NCI-H2081 treated with DMSO at 0.1 percent for 48 hours (cell line): ENCODE measurements at places on chromosomes 3 and 15.

DNA sequence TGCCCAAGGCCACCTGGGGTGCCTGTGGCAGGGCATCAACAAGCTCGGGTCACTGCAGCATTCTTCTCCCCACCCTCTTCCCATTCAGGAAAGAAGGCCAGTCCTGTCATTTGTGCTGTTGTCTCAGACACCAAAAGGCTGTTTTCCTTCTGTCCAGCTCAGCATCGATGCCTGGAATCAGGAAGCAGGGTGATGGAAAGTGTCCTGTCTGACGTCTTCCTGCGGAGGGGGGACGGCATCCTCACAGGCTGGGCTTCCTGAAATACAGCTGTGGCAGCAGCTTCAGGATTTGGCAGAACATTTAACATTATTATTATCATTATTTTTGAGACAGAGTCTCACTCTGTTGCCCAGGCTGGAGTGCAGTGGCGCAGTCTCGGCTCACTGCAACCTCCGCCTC is 33.0 kb upstream of the ANKDD1A start:
- no peak for DNase-seq

GRCh38 chr3:134709561-134710312 is 58.9 kb upstream of the KY start:
- no peak for DNase-seq

- no peak for DNase-seq
Observed at GRCh38 chr3:110900576-110900975, 171.0 kb upstream of the NECTIN3 start.

DNA sequence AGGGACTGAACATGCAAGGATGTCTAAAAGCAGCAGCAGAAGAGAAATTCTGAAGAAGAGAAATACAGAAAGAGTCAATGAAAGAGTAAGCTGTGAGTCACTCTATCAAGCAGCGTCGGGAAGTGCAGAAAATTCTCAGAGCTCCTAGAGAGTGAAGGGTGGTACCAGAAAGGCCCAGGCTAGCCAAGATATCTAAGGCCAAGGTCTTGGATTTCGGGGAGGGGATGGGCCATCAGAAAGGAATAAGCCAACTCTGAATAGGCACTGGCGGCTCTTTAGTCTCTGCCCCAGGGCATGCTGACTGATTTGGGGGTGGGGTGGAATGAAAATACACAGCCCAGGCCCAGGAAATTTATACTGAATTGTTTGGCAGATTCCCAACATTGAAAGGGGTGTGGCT is 70.8 kb downstream of the GPR156 start:
- DNase-seq = no peak

- no peak for DNase-seq
Observed at GRCh38 chr15:96037584-96037983, 292.9 kb upstream of the NR2F2 start.

- no peak for DNase-seq
Observed at GRCh38 chr3:100106531-100107141, 7.7 kb downstream of the FILIP1L start.

GRCh38 chr15:101329867-101330380 is 34.9 kb upstream of the SNRPA1 start:
- DNase-seq = no peak

DNA sequence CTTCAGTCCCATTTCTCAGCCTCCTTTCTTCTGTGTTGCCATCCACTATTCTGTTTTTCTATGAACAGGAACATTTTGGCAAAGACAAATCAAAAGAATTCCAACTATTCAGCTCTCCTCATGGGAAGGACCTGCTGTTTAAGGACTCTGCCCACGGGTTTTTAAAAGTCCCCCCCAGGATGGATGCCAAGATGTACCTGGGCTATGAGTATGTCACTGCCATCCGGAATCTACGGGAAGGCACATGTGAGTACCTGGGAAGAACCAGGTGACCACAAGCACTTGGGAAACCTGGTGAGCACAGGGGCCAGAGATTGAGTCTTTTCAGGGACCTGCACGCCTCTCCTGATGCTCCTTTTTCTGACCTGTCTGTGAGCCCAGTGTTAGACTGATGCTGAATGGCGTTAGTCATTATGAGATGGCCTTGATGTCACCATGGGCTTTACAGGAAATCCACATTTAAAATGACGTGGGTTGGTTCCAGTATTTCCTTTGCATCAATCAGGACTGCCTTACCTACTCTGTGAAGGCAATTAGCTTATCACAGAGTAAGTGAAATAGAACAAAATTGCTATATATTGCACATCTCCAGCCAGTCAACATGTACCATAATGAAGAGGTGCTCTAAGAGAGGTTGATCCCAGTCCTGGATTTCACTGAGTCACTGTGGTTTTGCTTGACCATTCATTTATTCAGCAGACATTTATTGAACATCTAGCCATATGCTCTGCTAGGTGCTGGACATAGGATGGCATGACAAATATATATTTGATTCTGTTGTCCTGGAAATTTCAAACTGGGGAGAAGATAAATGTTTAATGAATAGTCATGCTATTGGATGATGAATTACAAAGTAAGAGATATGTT is 11.7 kb downstream of the TF start:
- no peak for DNase-seq

GRCh38 chr3:49701388-49702077 is 12.2 kb downstream of the RNF123 start:
- no peak for DNase-seq

- no peak for DNase-seq
Observed at GRCh38 chr15:38084289-38084688, 149.8 kb downstream of the TMCO5A start.

DNA sequence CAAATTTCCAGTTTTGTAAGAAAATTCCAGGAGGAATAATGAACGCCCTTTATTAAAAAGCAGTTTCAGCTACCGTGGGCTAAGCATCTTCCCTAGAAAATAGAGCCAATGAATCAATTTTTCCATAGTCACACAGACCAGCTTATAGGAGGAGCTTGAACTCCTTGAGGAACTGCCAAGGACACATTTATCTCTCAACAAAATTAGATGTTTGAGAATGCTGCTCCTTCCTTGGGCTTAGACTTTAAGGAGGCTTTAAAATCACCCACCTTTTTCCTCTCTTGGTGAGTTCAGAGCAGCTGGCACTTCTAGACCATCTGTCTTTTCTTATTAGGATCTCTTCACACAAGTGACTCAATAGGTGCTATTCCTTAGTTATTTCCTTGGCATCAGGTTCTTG is 588.0 kb downstream of the SQOR start:
- no peak for DNase-seq

DNA sequence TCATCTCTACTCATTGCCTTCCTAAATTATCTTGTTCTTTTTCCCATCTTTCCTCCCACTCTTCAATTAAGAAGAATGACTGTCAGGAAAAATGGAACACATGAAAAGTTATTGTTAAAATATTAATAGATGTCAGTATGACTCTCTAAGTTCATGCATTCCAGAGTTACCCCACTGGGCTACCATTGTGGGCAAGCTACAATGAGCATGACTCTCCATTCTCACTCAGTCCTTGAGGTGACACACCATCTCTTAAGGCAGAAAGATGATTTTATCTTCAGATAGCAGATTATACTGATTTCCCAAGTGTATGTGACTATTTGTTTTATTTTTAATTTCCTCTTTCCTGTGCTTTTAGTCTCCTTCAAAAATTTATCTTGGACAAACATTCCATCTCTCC is 144.3 kb downstream of the ALCAM start:
- no peak for DNase-seq

- no peak for DNase-seq
Observed at GRCh38 chr15:78004919-78005634, 72.4 kb downstream of the TBC1D2B start.

- no peak for DNase-seq
Observed at GRCh38 chr3:120157113-120157512, 62.9 kb upstream of the GSK3B start.

- no peak for DNase-seq
Observed at GRCh38 chr3:150217691-150218090, 190.4 kb upstream of the TSC22D2 start.

GRCh38 chr3:9384141-9384828 is 13.1 kb upstream of the SETD5 start:
- DNase-seq = no peak

- DNase-seq = no peak
Observed at GRCh38 chr3:21520106-21520963, 230.7 kb downstream of the ZNF385D start.

DNA sequence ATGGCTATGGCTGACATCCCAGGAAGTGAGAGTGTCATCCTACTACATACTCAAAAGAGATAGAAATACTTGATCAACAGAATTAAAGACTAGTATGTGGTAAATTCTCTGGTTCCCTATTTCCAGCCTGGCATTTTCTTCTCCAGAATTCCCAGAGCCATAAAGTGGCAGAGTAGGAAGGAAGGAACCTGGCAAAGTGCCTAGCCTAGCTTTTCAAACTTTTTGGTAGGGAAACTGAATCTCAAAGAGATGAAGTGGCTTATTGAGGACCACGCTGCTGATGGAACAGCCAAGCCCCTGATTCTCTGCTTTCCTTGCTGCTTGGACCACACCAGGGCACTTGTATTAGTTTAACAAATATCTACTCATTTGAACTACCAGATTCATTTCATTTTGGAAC is 312.4 kb upstream of the RORA start:
- DNase-seq = no peak

DNA sequence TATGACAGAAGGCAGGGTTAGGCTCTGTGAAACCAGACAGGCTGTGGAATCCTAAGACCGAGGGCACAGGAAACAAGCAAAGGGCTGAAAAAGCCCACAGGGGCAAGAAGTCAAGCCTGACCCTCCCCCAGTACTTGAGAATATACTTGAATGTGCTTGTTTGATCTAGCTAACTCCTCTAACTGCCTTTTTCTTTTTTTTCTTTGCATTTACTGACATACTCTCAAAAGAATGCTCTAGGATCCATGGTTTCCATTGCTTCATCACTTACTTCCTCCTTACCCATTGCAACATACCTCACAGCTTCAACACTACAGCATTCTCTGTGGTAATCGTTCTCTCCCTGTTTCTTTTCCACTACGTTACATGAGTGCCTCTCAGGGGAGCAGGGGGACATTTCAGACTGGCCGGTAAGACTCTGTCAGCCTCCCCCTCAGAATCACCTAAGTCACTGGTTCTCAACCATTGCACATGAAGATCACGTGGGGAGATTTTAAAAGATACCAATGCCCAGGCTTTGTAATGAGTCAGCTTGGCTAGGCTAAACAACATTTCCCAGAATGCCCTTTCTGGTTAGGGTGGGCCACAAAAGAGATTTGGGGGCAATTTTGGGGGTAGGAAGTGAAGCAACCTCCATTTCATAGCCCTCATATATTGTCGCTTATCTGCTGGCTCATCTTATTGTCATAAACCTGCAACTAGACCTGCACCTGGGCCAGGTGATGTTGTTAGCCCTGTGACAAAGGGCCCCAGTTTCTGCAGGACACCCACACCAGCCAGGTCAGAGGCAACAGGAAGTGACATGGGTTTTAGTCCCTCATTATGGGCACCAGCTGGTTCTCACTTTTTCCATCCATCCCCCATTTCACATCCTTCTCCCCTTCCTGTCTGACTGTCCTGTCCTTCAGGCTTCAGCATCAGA is 24.6 kb upstream of the RSL24D1 start:
- DNase-seq = no peak
